ENCODE measurements at places on chromosomes 2 and 18.

DNA sequence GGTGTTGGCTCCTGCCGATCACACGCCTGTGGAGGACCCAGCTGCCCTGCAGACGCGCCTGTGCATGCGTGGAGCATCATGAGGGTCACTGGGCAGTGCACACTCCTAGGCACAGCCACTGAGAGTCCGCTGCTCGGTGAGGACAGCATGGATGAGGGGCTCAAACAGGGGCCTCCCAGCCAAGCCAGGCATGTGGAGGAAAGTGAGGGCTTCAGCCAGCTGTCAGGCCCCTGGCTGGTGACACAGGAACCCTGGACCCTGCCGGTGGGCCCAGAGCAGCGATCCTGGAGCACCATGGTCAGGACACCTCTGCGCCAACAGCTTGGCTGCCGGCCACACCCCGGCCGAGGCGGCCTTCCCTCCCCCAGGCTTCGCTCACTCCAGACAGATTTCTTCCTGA is 171.2 kb downstream of the RTP5 start:
- DNase-seq, result no peak

DNA sequence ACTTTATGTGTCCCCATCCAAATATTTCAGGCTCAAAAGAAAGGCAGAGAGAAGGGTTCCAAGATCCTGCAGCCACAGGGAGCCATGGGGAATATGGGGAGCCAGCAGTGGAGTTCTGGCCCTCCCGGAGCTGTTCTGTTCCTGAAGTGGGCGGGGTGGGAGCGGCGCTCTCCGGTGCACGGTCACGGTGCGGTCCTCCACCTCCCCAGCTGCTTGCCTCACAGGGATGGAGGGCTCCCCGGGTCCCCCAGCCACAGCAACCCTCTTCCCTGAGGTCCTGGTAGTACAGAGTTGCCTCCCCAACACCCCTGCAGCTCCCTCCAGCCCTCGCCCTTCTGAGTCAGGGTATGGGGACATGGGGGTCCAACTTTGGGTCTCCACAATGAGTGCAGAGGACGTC is 26.2 kb upstream of the SNED1 start:
- DNase-seq, result no peak

DNA sequence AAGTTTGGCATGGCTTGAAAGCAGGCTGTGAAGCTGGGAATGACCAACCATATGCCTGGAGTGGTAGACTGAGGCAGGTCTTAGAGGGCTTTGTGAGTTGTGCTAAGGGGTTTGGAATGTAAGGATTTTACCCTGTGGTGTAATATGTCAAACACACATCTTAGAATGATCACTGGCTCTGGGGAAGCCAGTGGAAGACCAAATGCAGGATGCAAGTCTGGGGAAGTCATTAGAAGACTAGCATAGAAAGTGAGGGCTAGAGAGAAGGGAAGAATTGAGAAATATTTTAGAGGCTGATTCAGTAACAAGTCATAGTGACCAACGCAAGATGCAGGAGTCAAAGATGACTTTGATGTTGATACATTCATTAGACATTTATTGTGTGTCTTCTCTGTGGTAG is 3.5 kb upstream of the FHOD3 start:
- no peak for DNase-seq

GRCh38 chr2:169345486-169346437 is 16.6 kb downstream of the LRP2 start:
- no peak for DNase-seq

DNA sequence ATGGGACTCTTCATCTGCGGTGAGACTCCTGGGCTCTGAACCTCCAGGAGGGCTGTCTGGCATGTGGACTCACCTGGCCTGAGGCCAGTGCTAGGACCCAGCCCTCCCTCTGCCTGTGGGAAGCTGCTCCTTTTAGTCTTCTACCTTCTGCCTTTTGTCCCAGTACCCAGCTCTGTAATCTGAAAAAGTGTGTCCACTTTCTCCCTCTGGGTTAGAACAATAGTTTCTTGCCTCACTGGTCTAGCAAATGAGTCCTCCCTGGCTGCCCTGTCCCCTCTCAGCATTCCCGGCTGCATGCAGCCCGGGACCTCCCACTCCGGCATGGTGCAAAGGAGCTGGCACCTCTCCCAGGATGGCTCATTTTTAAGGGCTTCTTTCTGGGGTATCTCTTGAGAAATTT is 25.9 kb downstream of the GKN2 start:
- no peak for DNase-seq

DNA sequence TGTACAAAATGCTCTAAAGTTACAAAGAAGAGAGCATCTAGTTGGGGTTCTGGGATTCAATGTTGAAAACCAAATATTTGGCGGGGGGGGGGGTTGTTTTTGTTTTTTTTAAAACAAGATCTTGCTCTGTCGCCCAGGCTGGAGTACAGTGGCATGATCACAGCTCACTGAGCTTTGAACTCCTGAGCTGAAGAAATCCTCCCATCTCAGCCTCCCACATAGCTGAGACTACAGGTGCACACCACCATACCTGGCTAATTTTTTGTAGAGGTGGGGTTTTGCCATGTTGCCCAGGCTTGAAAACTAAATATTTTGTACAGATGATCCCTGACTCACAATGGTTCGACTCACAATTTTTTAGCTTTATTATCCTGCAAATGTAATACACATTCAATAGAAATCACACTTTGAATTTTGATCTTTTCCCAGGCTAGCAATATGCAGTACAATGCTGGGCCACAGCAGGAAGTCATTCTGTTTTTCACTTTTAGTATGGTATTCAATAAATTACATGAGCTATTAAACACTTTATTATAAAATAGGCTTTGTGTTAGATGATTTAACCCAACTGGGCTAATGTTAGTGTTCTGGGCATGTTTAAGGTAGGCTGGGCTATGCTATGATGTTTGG is 7.6 kb downstream of the BARD1 start:
- DNase-seq, result no peak

DNA sequence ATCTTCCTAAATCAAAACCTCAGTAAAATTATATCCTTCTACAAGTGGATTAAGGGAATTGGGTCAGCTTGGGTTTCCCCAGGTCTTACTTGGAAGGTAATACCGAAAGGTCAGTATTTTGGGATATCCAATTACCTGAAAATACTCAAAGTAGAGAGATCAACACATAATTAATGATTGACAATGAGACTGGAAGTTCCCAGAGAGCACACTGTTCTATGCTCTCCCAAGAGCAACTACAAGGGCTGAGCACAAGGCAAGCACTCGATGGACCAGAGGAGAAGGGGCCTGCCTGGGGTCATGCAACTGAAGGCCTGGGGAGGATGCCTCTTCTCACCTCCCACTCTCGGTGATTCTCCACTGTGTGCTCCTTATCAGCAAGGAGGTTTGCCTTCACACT is 159.2 kb upstream of the ACAA2 start:
- no peak for DNase-seq

- no peak for DNase-seq
These were observed 2.6 kb downstream of the CLIP4 start for GRCh38 chr2:29117636-29118303.

- DNase-seq, result no peak
These were observed 42.6 kb downstream of the RTP5 start for GRCh38 chr2:241912021-241912555.

GRCh38 chr2:122100756-122101155 is 345.3 kb downstream of the TSN start:
- DNase-seq, result no peak

DNA sequence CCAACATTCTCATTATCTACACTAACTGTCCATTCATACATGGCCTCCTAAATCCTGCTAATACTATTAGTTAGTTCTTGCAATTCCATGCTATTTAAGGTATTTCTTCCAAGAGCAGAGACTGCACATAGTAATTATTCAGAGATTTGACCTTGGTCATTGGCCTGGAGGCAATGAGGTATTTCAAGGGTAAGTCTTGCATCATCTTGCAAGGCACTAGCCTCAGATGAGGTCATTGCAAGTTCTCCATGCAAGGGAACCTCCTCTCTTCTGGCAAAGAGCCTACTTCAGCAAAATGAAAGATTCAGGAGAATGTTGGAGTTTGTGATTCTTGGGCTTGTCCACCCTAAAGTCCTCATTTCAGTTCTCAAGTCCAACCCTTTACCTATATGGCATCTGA is 48.5 kb upstream of the IKZF2 start:
- DNase-seq, result no peak

DNA sequence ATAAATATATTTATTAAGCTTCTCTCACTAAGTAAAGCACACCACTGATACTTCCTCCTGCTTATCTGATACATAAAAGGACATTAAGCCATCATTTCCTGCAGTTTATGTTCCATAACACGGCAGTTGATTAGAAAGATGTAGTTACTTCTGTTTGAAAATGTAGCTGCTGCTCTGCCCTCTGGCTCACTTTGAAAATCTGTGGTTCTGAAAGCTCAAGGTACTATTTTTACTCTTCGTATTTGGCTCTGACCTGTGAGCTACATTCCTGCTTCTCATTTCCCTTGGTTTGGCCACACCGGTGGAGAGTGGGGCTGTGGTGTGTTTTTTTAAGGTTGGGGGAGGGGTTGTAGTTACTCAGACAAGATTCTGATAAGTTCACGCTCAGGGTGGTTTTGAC is 12.8 kb upstream of the TTN start:
- no peak for DNase-seq

DNA sequence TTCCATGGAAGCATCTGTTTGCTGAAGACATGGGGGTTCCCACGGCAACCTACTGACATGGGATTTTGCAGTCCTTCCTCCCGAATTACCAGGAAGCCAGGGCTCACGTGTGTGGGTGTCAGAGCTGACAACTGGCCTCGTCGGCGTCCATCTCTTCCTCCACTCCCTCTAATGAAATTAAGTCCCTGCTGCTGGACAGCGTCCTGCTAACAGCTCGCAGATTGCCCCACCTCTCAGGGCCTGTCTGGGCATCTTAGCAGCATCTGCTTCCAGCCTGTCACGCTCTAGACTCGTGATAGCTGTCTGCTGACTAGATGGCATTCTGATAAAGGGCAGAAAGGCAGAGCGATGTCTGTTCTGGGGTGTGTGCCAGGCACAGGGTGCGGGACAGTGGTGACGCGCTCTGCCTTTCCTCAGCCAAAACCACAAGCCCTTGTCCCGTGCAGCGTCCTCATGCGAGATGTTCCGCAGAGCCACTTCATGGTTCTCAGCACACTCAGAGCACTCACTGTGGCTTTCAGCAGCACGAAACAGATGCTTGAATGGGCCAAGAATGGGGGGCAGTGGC is 161.1 kb downstream of the ARL4C start:
- peak; percentile 67 for DNase-seq

- DNase-seq, result no peak
These were observed 179.6 kb downstream of the RNF144A start for GRCh38 chr2:7096726-7097352.

GRCh38 chr2:227933884-227934283 is 62.5 kb downstream of the DAW1 start:
- DNase-seq, result peak; percentile 3

DNA sequence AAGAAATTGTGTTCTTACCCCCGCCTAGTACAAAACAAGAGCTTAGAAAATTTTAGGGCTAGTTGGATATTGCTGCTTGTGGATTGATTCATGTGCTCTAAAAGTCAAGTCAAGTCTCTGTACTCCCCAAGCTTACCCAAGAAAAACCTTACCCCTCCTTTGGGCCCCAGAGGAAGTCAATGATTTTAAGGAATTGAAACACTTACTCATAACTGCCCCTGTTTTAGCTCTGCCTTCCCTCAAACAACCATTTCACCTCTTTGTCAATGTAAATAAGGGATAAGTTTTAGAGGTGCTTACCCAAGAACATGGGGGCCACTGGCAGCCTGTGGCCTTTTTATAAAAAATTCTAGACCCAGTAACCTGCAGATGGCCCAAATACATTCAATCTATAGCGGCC is 136.6 kb upstream of the RMP24 start:
- DNase-seq, result no peak

DNA sequence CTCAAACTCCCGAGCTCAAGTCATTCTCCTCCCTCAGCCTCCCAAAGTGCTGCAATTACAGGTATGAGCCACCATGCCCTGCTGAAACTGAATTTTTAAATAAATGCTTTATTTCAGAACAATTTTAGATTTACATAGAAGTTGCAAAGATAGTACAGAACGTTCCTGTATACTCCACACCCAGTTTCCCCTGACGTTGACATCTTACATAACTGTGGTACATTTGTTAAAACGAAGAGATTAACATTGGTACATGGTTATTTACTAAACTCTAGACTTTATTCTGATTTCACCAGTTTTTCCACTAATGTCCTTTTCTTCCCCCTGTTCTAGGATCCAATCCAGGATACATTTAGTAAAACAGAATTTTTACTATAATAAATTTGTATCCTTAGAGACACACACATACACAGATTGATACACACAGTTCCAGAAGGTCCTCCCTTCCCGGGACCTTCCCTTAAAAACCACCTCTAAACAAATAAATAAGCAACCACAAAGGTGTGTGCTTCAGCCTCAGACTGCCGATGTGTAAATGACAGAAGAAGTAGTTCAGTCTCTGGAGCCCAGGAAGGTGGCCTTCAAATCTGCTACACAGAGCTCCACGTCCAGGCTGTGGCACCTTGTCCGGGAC is 6.9 kb downstream of the NEU2 start:
- no peak for DNase-seq

- DNase-seq, result peak; percentile 89
These were observed 184.3 kb downstream of the SH3BP4 start for GRCh38 chr2:235135990-235136561.

- no peak for DNase-seq
These were observed 30.6 kb downstream of the HS6ST1 start for GRCh38 chr2:128287780-128288735.

- DNase-seq, result no peak
These were observed 116.4 kb downstream of the CCDC141 start for GRCh38 chr2:178933493-178933892.

- DNase-seq, result no peak
These were observed 75.0 kb downstream of the TNS1 start for GRCh38 chr2:217927601-217928323.

GRCh38 chr2:209125291-209125690 is 298.6 kb upstream of the MAP2 start:
- no peak for DNase-seq

DNA sequence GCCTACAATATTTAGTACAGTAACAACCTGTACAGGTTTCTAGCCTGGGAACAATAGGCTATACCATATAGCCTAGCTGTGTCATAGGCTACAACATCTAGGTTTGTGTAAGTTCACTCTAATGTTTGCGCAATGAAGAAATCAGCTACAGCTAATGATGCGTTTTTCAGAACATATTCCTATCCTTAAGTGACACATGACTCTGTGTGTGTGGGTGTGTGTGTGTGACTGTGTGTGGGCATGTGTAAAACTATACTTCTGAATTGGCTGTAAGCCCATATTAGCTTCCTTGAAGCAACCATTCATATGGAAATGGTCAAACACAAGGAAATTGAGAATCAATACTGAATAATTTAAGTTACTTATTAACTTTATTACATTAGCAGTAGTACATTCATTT is 120.8 kb upstream of the SULT1C3 start:
- no peak for DNase-seq

- no peak for DNase-seq
These were observed 406.8 kb downstream of the NBAS start for GRCh38 chr2:15154297-15154696.

All from neural progenitor cell (in vitro differentiated cells).